ENCODE measurements at places on chromosomes 11 and 22.

DNA sequence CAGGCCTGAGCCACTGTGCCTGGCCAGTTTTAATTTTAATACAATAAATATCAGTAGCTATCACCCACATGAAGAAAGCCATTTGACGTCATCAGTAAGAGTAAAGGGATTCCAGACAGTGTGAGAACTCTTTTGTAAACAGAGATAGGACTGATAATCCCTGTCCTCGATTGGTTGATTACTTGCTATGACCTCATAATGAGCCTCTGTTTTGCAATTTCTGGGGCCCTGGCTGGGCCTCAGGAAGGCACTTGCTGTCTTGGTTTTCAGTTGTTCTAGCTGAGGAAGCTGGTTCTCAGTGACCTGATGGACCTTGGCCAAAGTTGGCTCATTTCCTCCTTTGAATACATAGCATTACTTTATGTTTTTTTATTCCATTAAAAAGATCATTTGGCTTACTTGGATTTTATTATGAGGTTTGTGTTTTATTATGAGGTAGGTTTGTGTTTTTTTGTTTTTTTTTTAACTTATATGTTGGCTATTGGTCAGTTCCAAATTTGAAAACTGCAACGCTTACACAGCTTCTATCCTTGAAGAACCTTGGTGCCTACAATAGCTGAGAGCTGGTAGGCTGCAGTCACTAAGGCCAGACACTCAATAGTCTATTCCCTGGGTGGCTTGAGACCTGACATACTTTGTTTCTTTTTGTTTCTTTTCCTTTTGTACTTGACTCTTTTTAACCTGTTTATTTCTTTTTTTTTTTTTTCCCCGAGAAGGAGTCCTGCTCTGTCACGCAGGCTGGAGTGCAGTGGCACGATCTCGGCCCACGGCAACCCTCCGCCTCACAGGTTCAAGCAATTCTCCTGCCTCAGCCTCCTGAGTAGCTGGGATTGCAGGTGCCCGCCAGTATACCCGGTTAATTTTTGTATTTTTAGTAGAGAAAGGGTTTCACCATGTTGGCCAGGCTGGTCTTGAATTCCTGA lies 20.0 kb downstream of the MARK2 start:
- DNase-seq = peak; percentile 94

GRCh38 chr22:48737461-48738203 lies 1090.0 kb downstream of the BRD1 start:
- no peak for DNase-seq

- no peak for DNase-seq
Observed at GRCh38 chr11:119012629-119013170, 5.4 kb downstream of the RPS25 start.

DNA sequence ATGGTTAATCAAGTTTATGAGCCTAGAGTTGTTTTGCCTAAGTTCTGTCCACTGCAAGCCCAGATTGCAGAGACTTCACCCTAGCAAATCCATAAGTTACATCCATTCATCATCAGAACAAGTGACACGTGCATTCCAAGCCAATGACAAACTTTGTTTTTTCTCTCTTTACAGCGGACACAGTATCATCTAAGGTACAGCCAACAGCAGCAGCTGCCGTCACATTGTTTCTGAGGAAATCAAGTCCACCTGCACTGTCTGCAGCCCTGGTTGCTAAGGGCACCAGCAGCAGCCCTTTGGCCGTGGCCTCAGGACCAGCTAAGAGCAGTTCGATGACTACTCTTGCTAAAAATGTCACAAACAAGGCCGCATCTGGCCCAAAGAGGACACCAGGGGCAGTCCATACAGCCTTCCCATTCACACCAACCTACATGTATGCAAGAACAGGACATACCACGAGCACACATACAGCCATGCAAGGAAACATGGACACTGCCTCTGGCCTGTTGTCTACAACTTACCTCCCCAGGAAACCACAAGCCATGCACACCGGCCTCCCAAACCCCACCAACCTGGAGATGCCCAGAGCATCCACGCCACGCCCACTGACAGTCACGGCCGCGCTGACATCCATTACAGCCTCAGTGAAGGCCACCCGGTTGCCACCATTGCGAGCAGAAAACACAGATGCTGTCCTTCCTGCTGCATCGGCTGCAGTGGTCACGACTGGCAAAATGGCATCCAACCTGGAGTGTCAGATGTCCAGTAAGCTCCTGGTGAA lies 155.8 kb downstream of the C11orf91 start:
- DNase-seq = no peak

GRCh38 chr22:35552196-35552842 lies 11.7 kb downstream of the RASD2 start:
- DNase-seq = peak; percentile 75

- peak; percentile 53 for DNase-seq
Observed at GRCh38 chr22:49786976-49787706, 40.5 kb downstream of the BRD1 start.

GRCh38 chr11:93484716-93485115 lies 58.5 kb downstream of the SMCO4 start:
- DNase-seq = no peak

DNA sequence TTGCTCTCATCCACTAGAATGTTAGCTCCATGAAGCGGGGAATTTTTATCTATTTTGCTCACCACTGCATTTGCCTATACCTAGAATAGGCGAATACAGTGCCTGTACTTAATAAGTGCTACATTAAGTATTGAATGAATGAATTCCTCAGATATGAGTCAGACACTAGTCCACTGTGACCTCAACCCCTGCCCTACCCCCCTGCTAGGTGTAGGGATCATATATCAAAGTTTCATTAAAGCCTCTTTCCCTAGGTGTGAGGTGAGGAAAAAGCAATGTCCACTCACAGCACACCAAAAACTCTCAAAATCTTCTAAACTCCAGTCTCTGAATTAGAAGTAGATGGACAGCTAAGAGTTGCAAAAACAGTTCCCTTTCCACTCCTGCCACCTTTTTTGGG lies 9.8 kb upstream of the PSMA1 start:
- no peak for DNase-seq

GRCh38 chr11:102293873-102294601 lies 23.2 kb upstream of the BIRC3 start:
- DNase-seq = peak; percentile 77

- peak; percentile 94 for DNase-seq
Observed at GRCh38 chr11:29251738-29252137, 765.1 kb downstream of the KCNA4 start.

DNA sequence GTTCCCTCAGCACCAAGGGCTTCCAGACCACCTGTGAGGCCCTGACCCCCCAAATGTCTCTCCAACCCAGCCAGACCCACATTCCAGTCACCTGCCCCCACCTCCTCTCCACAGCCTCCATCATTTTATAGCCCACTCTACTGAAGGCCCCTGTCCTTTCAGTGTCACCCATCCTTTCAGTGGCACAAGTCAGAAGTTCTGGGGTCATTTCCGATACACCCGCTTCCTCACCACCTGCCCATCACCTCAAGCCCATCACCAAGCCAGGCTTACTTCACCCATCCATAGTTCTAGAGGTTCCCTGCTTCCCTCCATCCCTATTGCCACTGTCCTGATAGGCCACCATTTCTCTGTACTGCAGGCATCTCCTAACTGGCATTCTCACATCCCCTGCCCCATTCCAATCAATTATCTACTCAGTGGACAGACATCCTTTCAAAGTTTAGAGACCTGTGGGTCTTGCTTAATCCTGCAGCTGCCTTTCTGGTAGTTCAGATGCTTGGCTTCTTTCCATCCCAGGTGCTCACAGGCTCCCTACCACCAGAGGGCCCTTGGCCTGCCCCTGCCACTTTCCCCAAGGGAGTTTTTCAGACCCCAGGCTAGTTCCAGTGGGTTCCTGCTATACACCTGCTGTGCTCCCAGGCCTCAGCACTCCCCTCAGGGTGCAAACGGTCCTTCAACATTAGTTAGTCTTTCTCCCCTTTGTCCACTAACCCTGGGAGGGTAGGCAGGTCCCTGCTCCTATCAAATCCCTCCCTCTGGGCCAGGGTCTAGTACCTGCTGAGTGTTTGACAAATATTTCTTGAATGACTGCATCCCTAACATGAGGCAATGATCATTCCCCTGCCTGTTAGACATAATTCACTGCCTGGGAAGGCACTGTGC lies 7.6 kb downstream of the KCNQ1OT1 start:
- no peak for DNase-seq

- no peak for DNase-seq
Observed at GRCh38 chr11:134560566-134561330, 148.7 kb upstream of the B3GAT1 start.

DNA sequence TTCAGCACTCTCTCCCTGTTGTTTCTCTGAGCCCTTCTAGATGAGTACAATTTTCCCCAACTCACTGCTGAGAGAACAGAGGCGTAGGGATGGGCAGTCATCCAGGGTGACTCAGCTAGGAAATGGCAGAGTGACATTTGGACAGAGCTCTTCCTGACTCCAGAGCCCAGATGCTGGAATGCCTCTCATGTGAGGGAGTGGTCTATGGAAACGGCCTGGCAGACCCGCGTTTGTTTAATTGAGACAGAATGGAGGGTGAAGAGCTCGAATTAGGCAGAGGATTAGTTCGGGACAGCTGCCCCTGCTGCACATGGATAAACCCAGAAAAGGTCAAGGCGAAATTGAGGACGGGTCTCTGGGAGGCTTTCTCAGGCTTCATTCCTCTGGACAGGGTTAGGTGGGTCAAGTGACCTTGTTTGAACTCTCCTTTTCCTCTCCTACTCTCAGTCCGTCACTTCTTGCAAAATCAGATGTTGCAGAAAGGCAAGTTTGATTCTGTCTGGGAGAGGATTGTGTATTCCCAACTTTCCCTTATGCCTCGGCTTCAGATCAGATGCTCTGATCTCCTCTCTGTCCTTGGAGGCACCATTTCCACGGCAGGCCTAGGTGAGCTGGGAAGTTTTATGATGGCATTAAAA lies 7.6 kb upstream of the LMO2 start:
- DNase-seq = no peak

DNA sequence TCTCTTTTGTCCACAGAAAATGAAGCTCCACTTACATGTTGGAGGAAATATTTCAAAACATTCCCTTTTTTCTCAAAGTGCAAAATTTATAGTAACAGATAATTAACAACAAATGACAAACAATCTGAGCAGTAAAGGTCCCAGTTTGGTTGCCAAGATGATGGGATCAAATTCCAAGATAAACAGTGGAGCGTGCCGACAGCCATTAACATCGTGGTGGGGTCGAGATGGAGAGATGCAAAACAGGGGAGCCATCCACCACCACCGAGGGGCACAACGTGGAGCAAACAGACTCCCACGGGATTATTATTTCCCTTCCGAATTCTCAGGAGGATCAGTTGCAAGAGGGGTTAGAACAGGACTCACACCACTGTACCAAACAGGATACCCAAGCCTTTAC lies 17.2 kb downstream of the MPPED2 start:
- DNase-seq = no peak

- DNase-seq = no peak
Observed at GRCh38 chr11:116563028-116563711, 209.6 kb downstream of the BUD13 start.

- DNase-seq = no peak
Observed at GRCh38 chr11:134923441-134923840, 511.4 kb upstream of the B3GAT1 start.

GRCh38 chr11:6371825-6372224 lies 18.4 kb upstream of the SMPD1 start:
- DNase-seq = no peak

GRCh38 chr11:110828086-110828485 lies 115.8 kb upstream of the ARHGAP20 start:
- DNase-seq = no peak

GRCh38 chr22:38554281-38554680 lies 15.7 kb downstream of the DMC1 start:
- no peak for DNase-seq

DNA sequence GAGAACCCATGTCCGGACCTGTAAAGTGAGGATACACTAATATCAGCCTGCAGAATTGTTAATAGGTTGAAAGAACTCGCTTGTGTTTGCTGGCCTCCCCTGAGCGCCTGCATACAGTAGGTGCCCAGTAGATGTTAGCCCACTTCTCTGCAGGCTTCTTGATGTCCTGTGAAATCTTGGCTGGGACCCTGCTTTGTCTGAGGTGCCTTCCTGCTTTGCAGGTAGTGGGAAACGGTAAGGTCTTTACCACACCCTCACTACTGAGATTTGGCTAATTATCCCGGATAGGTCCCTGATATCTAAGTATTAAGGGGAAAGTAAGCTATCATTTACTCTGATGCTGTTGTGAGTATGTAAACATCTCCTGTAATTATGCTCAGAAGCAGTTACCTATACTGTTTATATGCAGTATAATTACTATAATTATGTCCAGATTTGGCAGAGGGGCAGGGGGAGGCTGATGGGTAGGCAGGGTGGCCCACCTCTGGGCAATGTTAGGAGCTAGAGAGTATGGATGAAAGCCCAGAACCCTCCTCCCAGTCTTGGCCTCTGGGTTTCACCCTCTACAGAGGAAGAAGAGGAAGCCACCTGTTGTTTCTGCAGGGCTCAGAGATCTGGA lies 1.2 kb upstream of the ARRB1 start:
- DNase-seq = no peak

DNA sequence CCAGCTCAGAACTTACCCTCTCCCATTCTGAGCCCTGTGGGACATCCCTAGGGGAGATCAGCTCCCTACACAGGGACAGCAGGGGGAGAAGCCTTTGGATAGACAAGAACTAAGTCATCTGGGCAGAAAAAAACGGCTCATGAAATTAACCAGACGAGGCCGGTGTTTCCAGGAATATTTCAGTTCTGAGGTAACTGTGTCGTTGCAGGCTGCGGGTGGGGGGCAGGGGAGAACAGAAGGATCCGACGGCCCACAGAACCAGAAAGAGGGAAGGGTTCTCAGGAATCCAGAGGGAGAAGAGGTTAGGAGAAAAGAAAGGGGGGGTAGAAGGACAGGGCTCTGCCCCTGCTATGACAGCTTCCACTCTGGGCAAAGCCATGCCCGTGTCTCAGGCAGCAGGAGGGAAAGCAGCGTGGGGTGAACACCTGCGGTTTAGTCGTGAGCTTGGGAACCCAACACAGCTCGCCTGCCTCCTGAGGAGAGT lies 3.6 kb downstream of the CLCF1 start:
- DNase-seq = no peak

DNA sequence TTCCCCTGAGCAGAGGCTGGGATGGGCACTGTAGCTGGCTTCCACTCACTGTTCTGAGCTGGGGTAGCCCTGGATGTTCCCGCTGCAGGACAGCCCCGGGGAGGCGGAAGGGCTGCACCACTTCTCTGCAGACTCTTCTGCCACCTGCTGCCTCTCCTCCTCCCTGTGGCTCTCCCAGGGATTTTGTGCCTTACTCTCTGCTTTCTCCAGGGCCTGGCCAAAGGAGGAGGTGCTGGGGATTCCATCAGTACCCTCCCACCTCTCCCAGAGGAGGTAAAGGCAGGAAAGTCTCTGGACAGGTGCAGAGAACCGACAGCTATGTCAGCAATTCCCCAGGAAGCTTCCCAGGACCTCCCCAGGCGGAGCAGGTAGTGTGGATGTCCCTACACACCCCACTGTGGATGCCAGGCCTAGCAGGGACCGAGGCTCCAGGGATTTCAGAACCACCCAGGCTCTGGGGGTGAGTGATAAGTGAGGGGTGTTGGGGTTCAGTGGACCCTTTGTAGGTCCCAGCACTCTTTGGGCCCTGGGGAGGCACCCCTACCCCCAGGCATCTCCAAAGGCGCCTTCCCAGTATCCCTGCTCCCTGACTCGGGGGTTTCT lies 11.3 kb downstream of the DUSP8 start:
- no peak for DNase-seq

GRCh38 chr11:19827399-19828135 lies 114.9 kb downstream of the NAV2 start:
- no peak for DNase-seq
